ENCODE measurements at places on chromosomes 2 and 18.

GRCh38 chr18:78602430-78602829 is 377.2 kb upstream of the SALL3 start:
- DNase-seq, result no peak

GRCh38 chr2:230956827-230957755 is 32.0 kb upstream of the GPR55 start:
- no peak for DNase-seq

DNA sequence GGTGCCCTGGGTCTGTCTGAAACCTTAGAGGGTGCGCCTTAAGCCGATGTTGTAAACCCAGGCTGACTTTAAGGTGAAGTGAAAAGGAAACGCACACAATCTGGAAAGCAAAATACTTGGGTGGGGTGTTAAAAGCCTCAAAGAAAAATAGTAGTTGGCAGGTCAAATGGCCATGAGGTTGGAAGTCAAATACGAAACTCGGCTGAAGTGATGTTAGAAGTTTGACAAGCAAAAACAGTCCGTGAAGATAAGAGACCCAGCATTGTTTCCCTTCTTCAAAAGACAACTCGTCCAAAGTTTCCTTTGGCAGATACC is 1.4 kb upstream of the CDC42EP3 start:
- DNase-seq, result no peak

DNA sequence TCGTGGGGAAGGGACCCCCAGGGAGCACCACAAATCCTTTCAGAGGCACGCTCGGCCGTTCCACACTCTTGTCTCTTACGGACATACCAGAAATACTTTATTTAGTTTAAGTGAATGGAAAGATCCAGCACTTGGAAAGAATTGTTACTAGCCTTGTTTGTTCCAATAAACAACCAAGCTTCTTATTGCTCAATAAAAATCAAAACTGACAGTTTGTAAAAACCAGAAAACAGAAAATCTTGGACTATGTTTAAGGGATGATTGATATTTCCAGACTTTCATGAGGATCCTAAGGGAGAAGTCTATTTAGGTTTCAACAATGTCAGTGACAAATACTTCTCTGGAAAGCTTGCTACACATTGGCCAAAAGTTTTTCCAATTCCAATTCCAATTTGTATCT is 31.6 kb upstream of the CCBE1 start:
- no peak for DNase-seq

DNA sequence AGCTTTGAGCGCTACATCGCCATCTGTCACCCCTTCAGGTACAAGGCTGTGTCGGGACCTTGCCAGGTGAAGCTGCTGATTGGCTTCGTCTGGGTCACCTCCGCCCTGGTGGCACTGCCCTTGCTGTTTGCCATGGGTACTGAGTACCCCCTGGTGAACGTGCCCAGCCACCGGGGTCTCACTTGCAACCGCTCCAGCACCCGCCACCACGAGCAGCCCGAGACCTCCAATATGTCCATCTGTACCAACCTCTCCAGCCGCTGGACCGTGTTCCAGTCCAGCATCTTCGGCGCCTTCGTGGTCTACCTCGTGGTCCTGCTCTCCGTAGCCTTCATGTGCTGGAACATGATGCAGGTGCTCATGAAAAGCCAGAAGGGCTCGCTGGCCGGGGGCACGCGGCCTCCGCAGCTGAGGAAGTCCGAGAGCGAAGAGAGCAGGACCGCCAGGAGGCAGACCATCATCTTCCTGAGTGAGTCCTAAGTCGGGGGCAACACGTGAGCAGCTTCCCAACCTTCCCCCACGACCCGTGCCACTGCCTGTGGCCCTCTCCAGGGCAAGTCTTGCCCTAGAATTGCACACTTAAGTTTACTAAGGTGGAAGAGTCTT is 928 bp downstream of the GPR39 start:
- DNase-seq, result no peak

- DNase-seq, result no peak
Observed at GRCh38 chr2:132478461-132479105, 62.0 kb downstream of the GPR39 start.

GRCh38 chr18:31566576-31567306 is 24.9 kb upstream of the TTR start:
- DNase-seq, result no peak

GRCh38 chr2:88919087-88919738 is 227.7 kb downstream of the RPIA start:
- DNase-seq, result no peak

- DNase-seq, result no peak
Observed at GRCh38 chr2:164275659-164276058, 345.6 kb downstream of the GRB14 start.

- DNase-seq, result peak; percentile 58
Observed at GRCh38 chr18:48676756-48677368, 138.0 kb downstream of the CTIF start.

GRCh38 chr18:9403795-9404564 is 69.4 kb downstream of the TWSG1 start:
- DNase-seq, result no peak

- DNase-seq, result no peak
Observed at GRCh38 chr2:21406911-21407310, 283.1 kb downstream of the TDRD15 start.

- no peak for DNase-seq
Observed at GRCh38 chr2:203446071-203446481, 89.0 kb downstream of the RAPH1 start.

- no peak for DNase-seq
Observed at GRCh38 chr2:157333304-157334047, 7.9 kb upstream of the ERMN start.

DNA sequence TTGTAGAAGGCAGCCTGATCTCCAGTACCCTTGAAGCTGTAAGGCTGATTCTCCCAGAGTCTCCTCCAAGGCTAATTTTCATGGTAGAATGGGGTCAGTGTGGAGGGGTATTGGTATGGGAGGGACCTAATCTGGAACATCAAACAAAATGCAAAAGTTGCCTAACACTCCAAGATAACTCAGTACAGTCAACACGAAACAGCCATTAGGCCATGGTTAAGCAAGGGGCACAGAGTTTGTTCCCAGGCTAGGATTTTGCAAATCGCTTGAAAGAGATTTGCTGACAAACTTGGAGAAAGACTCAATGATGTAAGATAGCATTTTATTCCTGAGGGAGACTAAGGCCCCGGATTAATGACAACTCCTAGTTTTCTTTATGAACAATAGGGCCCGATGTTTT is 5.4 kb downstream of the PID1 start:
- DNase-seq, result no peak

DNA sequence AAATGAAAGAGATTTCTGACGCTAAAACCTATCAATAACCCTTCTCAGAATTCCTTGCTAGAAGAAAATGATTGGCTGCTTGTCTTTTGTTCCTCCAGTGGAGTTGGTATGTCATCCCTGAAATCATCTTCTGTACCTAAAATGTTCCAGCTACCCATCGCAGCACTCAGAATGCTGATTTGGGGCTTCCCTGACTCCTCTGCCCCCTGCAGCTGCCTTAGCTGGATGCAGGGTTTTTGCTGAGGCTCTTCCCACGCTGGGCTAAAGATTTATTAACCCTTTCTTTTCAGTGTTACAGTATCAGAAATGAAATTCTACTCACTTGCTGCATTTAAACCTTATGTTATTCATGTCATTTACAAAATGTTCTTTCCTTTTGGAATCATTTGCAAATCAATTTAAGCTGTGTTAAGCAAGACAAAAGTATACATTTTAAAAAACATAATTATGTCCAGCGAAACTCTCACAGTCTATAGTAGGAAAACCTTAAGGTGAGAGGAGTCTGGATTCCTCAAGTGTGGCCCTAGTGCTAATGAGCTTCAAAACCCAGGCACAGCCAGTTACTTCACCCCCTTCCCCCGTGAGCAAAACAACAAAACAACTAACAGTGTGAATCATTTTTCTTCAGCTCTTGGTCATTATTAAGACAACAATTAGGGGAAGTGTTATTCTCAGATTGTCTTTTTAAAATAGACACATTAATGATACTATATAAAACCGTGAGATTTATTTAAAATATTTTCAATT is 32.8 kb downstream of the PKP4 start:
- no peak for DNase-seq
